Epithelial cell of proximal tubule (primary cell): ENCODE measurements at places on chromosomes 12 and 14. TPM values are rescaled to one million over a fixed set of nuclear protein-coding genes. Genes with fewer than 3 reads are reported as not detected.

OR10AD1 gene
- total RNA-seq, result not detected in 2 replicates

DNA sequence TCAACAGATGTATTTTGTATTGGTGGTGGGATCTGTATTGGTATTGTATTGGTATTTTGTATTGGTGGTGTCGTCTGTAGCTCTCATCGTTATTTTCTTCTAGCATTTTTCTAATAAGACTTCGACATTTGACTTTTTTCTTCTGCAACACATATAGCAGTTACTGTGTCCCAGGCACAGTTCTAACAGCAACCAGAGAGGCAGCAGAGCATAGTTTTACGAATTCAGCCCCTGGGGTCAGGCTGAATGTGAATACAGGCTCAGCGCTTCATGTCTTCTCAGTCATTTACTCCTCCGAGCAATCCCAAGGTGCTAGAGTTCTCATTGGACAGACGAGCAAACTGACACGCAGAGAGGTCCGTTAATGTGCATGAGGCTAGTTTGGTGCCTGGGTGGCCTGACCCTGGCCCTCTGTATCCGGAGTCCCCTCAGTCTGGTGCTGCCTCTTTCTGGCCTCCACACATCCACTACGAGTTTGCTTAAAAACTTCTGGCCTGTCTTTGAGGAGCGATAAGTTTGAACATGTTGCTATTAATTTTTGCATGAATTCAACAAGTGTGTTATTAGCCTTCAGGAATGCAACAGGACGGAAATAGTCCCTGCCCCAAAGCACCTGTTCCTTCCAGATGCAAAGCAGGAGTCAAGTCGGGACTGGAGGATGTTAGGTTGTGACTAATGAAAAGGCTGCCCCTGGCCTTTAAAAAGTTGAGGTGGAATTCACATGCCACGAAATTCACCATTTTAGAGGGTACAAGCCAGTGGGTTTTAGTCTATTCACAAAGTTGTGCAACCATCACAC, 87.0 kb downstream of the GLT1D1 start:
- DNase-seq, result no peak

- peak; percentile 18 for DNase-seq
Observed at GRCh38 chr12:18275981-18276380, 14.7 kb downstream of the PIK3C2G start.

CLEC4C gene
- not detected in 2 replicates for total RNA-seq

KRT6C gene
- total RNA-seq, result not detected in 2 replicates

DNA sequence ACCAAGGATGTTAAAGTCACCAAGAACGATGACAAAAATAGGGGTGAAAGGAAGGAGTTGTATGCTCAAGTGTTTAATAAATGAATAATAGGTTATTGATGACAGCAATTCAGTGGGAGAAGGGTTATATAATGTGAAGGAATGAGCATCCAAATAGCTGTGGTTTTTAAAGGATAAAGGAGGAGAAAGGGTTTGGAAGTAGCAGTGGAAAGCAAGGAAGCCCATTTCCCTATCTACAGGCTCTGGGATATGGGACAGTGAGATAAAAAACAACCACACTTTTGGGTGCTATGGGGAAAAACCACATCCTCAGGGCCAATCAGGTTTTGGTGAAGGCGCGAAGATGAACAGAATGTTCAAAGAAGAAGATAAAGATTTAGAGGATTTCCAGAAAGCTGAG, 258.6 kb downstream of the ZFP36L1 start:
- no peak for DNase-seq

- no peak for DNase-seq
Observed at GRCh38 chr12:46432325-46432724, 59.8 kb upstream of the SLC38A2 start.

KRT2 gene
- total RNA-seq, result not detected in 2 replicates

TUBA1C gene
- total RNA-seq, result 1,483 and 2,573 TPM in 2 replicates

MDGA2 gene
- 0.07 and 0.23 TPM in 2 replicates for total RNA-seq
